ENCODE measurements at places on chromosomes 16 and 17.

DNA sequence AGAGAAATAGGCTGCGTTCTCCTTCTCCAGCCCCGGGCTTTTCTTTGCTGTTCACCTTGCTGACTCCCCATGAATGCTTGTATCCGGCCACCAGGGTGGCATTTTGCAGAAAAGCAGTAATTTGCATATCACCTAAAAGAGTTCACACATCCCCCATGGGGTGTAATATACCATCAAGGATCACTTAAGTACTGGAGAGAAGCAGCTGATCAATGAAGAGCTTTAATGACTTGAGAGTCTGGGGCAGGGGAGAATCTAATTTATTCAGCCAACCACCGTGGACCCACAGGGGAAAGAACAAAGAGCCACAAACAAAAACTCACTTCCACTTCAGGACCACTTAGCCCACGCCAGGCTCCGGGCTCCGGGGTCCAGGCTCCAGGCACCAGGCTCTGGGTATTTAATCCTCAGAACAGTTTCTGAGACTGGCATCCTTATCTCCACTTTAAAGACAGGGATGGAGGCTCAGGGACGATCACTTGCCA lies 33.9 kb upstream of the SEC14L1 start:
- DNase-seq = no peak

DNA sequence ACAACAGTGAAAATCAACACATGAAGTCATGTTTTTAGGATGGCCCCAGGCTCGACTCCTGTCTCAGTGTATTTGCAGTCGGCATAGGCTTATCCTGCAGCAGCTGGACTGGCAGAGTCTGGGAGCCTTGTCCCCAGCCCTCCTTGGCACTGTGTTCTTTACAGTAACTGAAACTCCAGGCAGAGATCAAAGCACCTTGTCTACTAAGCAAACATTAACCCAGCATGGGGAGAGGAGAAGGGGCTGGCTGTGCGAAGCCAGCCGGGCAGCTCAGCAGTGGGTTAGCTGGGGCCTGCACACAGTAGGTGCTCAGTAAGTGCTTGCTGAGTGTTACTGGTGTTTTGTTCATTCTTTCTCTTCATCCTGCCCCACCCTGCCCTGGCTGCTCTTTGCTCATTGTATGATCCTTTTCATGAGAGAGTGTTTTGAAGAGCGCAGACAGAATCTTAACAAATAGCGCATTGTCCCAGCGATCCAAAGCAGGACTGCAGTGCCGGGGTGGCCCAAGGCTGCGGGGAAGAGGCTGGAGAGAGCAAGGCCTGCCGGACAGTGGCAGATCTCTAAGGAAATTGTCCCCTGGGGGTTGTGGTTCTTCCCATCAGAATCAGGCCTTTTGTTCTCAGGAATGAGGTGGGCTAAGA lies 23.5 kb upstream of the ITGB4 start:
- no peak for DNase-seq

- no peak for DNase-seq
Measured at GRCh38 chr16:85424260-85425073, 188.7 kb upstream of the GSE1 start.

- DNase-seq = no peak
Measured at GRCh38 chr17:82845163-82845807, 5.5 kb upstream of the ZNF750 start.

DNA sequence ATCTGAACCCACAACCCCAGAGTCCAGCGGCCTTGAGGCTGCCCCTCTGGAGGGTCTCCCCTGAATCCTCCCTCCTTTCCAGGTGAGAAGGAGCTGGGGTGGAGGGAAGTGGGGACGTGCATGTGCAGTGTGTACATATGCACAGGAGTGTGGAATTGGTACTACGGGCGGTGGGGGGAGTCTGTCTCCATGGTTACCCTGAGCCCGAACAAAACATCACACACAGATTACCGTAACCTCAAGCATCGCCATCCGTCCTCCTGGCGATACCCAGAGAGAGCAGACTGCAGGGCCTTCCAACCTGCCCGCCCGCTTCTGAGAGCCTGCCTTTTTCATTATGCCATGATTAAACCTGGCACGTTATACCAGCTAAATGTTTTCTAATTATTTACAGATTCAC lies 25.1 kb downstream of the GSG1L start:
- DNase-seq = no peak

DNA sequence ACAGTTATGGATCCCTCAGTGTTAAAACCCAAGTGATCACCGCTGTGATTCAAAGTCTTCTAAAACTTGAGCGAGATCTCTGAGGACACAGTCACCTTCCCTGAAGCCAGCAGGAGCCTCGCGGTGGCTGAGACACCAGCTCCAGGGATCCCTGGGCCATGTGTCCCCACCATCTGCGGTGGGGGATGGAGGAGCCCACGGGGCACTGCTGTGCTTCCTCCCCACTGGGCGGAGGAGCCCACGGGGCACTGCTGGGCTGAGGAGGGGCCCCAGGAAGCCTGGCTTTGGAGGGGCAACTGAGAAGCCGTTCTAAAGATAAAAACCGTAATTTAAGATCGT lies 65.7 kb upstream of the METRNL start:
- no peak for DNase-seq

- no peak for DNase-seq
Measured at GRCh38 chr17:17892009-17892408, 55.2 kb upstream of the SREBF1 start.

- DNase-seq = no peak
Measured at GRCh38 chr17:64920419-64921172, 1.3 kb upstream of the LRRC37A3 start.

DNA sequence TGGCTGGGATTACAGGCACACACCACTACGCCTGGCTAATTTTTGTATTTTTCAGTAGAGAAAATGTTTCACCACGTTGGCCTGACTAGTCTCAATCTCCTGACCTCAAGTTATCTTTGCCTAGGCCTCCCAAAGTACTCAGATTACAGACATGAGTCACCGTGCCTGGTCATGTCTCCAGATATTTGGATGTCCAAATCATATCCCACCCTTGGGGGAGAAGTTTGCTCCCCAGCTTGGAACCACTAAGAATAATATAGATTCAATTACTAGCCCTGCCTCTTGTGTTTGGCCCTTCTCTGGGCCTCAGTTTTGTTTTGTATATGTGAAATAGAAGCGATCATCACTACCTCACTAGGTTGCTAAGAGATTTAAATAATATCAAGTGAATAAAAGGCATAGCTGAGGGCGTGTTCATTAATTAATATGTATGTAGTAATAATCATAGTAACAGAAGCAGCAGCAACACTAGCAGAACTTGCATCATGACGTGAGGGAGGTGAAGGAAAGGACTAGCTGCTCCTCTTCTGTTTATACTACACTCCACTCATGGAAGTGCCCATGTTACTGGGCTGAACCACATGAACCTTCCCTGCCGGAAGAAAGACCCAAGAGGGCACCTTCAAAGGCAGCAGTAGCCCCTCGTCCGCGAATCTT lies 253.6 kb upstream of the XYLT1 start:
- peak; percentile 73 for DNase-seq

- no peak for DNase-seq
Measured at GRCh38 chr16:52393448-52393847, 153.5 kb downstream of the TOX3 start.

DNA sequence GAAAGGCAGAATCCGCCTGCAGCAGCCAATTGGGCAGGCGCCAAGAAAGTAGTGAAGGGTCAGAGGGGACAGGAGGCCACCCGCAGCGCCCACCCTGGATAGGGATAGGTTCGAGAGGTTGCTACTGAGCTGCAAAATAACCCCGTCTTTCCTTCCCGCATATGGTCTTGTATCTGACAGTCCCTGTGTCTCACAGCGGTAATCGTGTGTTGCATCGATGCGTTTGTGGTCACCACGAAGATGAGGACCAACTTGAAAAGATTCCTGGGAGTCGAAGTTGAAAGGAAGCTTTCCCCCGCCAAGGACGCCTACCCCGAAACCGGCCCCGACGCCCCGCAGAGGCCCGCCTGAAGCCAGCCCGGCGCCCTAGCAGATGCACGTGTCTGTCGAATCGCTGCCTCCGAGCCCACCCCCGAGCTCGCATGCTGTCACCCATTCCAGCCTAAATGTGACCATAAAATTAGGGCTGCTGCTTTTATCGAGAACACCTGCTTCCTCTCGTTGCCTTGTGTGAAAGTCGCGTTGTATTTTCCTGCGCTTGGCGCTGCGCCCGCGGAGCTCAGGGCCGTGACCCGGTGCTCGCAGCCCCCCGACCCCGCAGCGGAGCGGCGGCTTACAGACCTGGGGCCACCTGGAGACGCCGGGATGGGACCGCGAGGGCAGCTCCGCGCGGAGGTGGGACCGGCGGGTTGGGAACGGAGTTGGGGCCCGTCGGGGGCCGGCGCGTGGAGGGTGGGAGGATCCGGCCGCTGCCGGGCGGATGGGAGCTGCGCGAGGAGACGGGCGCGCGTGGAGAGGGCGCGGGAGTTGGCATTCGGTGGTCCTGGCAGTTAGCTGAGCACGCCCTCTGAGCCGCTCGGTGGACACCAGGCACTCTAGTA lies at the start of gene CMTM2:
Gene CMTM2, plus strand, starts transcription at position 813 of the 881 bp plus-strand sequence. CDS start 145 bp downstream, outside the sequence.
- DNase-seq = no peak

DNA sequence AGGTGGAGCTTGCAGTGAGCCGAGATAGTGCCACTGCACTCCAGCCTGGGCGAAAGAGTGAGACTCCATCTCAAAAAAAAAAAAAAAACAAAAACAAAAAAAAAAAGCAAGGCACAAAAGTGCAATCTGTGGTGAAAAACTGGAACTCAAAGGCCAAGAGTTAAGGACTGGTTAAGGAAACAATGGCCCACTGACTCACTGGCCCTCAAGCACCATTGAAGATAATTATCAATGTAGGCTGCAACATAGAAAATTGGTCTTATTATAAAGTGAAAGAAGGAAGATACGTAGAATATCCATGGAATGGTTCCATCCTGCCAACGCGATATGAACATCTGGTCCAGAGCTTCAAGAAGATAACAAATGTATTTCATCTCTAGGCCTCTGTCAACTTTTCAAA lies 444.2 kb downstream of the SOX9 start:
- DNase-seq = no peak

GRCh38 chr16:11412175-11412904 lies 67.1 kb downstream of the RMI2 start:
- no peak for DNase-seq

GRCh38 chr16:709566-710499 lies 4.2 kb upstream of the FBXL16 start:
- DNase-seq = peak; percentile 58

GRCh38 chr17:7250695-7251627 lies 573 bp downstream of the CTDNEP1 start:
- no peak for DNase-seq

DNA sequence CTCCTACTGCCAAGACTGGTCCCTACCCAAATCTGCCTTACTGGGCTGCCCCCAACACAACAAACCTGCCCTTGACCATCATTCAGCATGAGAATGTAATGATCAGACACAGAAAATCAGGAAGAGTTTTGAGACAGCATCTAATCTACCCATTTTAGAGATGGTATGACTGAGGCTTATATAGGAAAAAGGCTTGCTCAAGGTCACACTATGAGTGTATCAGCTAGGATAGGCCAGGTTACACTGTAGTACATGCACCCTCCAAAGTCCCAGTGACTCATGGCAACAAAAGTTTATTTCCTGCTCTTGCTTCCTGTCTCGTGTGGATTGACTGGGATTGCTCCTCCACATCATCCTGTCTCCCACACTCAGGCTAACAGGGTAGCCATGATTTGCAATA lies 27.9 kb downstream of the NLRC5 start:
- no peak for DNase-seq

DNA sequence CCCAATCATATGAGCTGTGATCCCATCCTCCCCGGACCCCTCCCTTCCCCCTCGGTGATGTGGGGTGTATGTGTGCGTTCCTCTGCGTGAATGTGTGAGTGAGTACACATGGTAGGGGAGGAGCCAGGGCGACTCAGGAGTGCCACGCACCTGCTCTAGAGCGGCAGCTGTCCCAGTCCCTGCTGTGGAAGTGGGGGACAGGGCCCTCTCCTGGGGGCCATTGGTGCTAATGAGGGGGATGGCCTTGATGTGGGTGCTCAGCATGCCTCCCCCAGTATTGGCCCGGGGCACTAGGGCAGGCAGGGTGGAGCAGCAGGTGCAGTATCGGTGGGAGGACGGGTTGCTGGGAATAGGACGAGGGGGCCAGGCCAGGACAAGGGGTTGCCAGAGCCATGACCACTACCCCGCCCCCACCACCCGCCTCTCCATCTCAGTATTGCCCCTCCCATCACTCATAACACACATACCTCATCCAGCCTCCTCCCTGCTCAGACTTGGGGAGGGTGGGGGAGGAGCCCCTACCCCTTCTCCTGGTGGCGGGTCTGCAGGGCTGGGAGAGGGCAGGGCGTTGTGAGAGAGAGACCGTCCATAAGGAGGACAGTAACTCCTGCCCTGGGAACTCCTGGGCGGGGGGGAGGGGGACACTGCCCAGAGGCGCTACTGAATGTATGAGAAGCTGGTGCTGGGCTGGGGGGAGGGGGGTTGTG lies 8.5 kb downstream of the NR1D1 start:
- DNase-seq = no peak

DNA sequence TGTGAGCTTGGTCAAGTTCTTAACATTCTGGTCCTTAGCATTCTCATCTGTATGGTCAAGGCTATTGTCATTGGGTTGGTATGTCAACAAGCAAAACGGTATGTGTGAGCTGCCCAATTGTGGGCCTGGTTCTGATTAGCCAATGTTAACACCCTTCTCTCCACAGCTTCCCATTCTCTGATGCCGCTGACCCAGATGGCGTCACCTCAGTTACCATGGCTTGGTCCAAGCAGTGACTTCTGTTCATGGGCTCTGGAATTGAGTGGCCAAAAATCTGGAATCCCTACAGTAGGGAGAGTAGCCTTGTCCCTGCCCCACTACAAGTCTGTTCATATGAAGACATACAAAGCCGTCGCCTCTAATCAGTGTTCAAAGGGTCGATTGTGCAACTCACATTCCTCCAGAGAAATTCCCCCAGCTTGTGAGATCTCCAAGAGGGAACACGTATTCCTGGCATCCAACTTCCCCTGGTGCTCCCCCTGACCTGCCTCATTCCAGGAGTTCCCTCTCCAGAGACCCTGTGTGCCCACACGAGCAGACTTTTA lies 15.8 kb downstream of the TMEM98 start:
- no peak for DNase-seq

DNA sequence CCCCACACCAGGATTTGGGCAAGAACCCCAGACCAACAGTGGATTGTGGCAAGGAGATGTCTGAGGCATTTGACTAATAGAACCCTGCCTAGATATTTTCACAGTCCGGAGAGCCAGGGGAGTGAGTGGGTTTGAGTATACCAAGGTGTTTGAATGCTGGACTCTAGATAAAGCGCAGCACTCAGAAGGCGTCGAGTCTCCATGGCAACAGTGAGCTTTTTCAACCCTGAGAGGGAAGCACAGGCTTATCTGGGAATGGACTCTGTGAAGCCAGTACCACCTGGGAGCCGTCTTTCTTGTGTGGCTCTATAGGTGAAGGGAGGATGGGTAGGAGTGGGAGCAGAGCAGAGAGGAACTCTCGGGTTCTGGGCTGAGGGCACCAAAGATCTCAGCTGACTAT lies 147.0 kb downstream of the SHISA6 start:
- no peak for DNase-seq

All from H4 (cell line).